ENCODE measurements at places on chromosomes 11 and 22. TPM values are rescaled to one million over a fixed set of nuclear protein-coding genes. Genes with fewer than 3 reads are reported as not detected.
A peak's percentile ranks its signal among the peaks of the same experiment; 100 is the strongest.

DNA sequence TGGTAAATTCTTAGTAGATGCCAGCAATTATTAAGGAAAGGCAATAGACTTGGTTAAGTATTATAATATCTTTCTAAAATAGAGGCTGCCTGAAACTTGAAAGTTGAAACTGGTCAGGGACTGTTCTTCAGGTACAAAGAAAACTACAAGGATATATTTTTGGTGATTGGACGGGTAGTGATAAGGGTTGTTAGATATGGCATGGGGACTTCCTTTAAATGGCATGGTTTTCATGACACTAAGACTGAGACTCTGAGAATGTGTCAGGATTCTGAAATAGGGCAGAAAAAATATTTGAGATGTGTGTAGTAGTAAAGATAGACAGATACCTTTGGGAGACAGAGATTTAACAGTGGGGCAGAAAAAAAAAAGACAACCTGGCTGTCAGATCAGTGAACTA is 108.4 kb upstream of the SLC5A12 start:
- DNase-seq, result no peak

DNA sequence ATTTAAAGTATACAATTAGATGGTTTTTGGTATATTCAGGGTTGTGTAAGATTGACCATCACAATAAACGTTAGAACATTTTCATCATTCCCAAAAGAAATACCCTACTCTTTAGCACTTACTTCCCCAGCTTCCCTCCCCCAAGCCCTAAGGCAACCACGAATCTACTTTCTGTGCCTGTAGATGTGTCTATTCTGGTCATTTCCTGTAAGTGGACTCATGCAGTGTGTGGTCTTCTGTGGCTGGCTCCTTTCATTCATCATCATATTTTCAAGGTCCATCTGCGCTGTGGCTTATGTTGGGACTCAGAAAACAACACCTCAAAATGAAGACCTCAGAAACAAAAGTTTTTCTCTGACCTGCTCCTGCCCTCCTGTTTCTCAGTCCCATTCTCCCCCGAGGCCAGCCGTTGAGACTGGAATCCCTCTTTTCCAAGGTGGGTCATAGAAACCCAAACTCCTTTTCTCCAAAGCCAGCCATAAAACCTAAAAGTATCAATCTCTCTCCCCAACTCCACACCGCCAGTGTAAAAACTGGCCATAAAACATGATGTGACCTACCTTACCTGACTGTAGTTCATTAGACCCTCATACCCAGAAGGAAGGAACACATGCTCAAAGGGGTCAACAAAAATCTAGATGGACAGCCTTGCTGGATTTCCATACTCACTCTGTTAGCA is 12.9 kb upstream of the TMPRSS13 start:
- no peak for DNase-seq

FOLH1 gene
- total RNA-seq, result 7.0 TPM

- DNase-seq, result no peak
These were observed 35.5 kb upstream of the CWF19L2 start for GRCh38 chr11:107493117-107493516.

DNA sequence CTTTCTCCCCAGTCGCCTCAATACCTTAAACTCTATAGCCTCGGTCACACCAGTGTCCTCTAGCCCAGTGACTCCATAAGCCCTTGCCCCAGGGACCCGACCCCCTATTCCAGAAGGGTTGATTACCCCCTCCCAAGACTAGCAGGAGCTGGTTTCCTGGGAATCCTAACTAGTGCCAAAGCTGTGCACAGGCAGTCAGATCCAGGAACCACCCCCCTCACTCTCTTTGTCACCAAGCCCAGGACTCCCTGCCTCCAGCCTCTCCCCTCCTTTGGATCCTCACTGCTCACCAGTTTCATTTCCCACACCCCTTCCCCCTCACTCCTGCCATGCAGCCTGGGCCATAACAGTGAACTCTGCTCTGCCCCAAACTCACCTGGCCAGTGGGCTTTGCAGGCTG is 9.8 kb downstream of the LTBP3 start:
- no peak for DNase-seq

NLRP14 gene
- total RNA-seq, result 0.08 TPM

- DNase-seq, result peak; percentile 94
These were observed 7.6 kb upstream of the KCTD14 start for GRCh38 chr11:78030429-78031325.

- no peak for DNase-seq
These were observed 27.9 kb upstream of the FZD4 start for GRCh38 chr11:86983021-86983488.

DNA sequence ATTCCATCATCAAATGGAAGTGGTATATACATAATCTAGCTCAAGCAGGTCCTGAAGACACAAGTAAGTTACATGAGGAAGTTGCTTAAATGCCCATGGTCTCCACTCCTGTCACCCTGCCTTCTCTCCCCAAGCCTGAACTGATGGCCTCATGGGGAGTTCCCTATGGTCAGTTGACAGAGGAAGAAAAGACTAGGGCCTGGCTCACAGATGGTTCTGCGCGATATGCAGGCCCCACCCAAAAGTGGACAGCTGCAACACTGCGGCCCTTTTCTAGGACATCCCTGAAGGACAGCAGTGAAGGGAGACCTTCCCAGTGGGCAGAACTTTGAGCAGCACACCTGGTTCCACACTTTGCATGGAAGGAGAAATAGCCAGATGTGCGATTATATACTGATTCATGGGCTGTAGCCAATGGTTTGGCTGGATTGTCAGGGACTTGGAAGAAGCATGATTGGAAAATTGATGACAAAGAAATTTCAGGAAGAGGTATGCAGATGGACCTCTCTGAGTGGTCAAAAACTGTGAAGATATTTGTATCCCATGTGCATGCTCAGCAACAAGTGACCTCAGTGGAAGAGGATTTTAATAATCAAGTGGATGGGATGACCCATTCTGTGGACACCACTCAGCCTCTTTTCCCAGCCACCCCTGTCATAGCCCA is 17.3 kb upstream of the CD82 start:
- no peak for DNase-seq

DMC1 gene
- total RNA-seq, result not detected

GRCh38 chr22:23408321-23408720 is 171.8 kb downstream of the IGLL1 start:
- peak; percentile 81 for DNase-seq

- DNase-seq, result no peak
These were observed 441.3 kb upstream of the API5 start for GRCh38 chr11:42870480-42870879.

- no peak for DNase-seq
These were observed 92.0 kb downstream of the MUC15 start for GRCh38 chr11:26480041-26480440.

DNA sequence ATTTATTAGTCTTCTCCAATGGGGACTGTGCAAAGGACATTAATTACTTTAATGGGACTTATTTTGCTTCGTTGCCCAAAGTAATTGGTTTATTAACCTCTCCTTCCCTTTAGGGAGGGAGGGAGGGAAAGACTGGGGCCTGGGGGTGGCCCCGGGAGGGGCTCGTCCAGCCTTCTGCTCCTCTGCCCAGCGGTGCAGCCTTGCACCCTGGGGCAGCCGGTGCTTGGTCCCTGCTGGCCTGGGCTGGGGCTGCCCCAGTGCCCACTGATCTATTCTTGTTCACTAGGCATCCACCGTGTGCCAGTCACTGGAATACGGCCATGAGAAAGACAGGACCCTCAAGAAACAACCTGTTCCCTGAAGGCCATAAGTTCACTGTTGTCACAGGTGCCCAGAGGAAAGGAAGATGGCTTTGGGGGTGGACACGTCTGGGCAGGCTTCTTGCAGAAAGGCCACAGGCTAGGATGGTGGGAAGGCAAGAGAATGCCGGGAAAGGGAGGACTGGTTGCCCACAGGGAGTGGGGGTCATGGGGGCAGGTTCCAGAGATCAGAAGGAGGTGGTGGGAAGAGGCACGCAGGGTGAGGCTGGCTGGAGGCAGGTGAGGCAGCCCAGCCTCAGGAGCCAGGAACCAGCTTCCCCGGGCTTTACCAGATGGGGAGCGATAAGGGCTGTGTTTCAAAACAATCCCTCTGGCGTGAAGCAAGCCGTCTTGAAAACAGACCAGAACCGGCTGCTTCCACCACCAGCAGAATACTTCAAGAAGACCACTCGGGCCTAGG is 47.6 kb upstream of the KCNQ1OT1 start:
- DNase-seq, result no peak

DNA sequence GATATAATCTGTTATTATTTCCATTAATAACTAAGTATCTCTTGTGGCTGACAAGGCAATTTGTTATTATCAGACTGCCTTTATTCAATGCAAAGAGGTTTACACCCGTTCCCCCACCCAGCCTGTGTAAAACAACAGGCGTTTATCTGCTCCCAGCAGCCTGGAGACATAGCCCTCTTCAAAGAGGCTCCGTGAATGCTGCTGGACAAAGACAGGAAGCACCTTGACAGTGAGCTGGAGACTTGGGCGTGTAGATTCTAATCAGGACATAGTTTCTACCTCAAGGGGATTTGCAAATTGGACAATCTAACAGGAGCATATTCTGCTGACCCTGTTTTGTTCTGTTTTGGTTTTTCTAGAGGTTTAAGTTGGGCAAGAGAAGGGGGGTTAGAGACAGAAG is 733.0 kb upstream of the KIRREL3 start:
- no peak for DNase-seq

Measured in SK-MEL-5 (cell line).